ENCODE measurements at places on chromosomes 2 and 18. TPM values are rescaled to one million over a fixed set of nuclear protein-coding genes. Genes with fewer than 3 reads are reported as not detected.

DNA sequence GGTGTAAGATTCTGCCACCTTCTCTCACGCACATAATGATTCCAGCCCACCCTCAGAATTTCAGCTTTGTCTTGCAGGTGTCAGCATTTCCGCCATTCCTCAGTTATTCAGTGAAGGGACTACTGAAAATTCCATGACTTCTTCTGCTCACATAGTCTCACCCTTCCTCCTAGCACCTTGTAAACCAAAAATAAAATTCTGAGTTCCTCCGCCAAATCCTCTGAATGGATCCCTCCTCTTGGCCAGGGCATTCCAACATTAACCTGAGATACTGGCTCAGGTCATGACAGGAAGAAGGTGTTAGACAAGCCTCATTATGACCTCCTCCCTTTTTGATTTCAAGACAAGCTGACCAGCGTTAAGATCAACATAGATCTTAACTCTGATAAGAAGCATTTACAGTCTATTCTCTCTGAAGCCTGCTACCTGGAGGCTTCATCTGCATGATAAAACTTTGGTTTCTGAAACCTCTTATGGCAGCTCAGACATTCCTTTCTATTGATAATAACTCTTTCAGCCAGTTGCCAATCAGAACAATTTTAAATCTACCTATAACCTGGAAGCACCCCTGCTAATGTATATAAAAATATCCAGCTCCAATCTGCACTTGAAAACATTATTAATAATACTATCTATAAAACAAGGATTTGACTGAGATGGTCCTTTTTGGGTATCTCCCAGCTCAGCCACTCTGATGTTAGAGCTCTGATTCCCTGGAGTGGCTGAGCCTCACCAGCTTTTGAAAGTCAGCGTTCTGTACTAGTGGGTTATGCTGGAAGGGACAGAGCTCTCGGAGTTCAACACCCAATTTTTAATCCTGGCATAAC, 136.4 kb upstream of the APCDD1 start:
- DNase-seq, result no peak

- no peak for DNase-seq
Observed at GRCh38 chr2:201228912-201229290, 31.4 kb upstream of the CASP8 start.

DNA sequence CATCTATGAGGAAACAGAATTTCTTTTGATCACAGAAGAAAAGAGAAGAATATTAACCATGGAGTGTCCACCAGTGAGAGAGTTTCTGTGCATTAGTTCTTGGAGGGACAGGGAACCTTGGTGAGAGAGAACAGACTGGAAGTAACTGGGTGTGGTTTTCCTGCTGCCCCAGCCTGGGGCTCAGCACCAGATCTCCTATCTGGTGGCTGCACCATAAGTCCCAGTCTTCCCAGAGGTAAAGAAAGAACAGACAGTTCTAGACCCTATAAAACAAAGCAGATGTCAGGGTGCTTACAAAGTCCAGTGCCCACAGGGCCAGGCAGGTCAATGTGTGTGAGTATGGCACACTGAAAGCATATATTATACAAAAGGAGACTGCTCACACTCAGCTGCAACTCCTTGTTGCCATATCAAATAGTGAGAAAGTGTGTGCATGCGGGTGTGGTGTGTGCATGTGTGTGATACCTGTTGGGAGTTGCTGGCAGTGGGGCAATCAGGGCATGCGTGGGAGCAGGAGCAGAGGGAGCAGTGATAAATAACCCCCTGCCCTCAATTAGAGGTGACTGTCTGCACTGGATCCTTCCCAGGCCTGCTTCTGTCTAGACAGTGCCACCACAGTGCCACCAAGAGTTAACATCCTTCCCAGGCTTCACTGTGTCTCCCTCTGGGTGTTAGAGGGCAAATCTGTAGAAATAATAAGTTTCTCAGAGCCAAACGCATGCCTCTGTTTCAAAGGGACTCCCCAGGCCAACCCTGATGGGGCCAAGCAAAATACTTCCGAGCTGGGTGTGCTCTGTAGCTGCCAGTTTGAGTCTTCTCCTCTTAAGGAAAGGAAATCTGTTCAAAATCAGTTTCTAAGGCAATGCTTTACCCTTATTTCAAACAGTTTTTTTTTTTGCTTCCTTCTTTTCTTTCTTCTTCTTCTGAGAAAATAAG, 45.7 kb downstream of the RDH14 start:
- DNase-seq, result no peak

The ICA1L gene
- 2.7 TPM for total RNA-seq

DNA sequence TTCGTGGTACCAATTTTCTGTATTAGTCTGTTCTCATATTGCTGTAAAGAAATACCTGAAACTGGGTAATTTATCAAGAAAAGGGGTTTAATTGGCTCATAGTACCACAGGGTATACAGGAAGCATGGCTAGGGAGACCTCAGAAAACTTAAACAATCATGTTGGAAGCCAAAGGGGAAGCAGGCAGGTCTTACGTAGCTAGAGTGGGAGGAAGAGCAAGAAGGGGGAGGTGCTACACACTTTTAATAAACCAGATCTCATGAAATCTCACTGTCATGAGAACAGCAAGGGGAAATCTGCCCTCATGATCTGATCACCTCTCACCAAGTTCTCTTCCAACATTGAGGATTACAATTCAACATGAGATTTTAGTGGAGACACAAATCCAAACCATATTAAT, 226.8 kb upstream of the TPO start:
- DNase-seq, result no peak

- no peak for DNase-seq
Observed at GRCh38 chr18:23484561-23485182, 18.6 kb upstream of the RMC1 start.

DNA sequence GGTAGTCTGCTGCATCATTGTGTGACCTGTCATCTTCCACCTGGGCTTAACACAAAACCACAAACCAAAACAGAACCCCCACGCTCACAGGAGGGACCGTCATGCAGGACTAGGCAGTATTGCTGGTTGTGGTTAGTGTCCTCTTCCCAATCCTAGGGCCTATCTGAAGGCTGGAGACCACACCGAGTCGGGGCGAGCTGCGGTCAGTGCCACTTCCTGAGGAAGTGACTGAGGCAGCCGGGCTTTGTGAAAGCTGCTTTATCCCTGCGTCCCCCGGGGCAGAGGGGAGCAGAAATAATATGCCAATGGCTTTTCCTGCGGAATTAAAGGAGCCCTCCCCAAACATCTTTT, 22.9 kb downstream of the ZNF532 start:
- DNase-seq, result peak; percentile 79

GRCh38 chr2:239716536-239717318, 308.4 kb downstream of the NDUFA10 start:
- no peak for DNase-seq

DNA sequence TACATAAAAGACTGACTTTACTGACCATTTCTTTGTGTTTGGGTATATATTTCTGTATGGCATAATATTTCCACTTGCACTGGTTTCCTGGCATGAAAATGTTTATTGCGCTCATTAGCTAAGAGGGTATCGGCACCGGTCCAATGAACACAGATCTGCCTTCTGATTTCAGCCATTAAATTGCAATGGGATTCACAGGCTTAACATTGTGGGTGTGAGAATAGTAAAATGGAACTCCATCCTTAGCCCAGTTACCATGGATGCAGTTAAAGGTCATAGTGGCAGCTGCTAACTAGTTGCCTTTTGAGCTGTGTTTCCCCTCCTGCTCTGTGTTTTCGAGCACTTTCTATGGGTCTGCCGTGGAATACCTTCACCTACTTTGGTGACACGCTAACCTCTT, 352.6 kb upstream of the POU3F3 start:
- no peak for DNase-seq

GRCh38 chr2:54899576-54900200, 150.6 kb downstream of the RTN4 start:
- DNase-seq, result no peak

- no peak for DNase-seq
Observed at GRCh38 chr2:162934191-162934590, 95.6 kb upstream of the KCNH7 start.

DNA sequence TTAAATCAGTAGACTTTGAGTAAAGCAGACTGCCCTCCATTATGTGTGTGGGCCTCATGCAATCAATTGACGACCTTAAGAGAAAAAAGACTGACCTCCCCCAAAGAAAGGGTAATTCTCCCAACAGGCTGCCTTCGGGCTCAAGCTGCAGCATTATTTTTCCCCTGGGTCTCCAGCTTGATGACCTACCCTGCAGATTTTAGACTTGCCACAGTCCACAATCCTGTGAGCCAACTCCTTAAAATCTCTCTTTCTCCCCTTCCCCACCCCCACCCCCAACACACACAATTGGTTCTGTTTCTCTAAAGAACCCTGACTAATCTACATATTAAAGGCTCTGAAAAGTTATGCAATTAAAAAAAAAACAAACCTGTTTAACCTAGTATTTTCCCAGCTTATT, 89.4 kb downstream of the RNF152 start:
- no peak for DNase-seq

Data from left lung (tissue), 14 donors.